Eye (tissue), 1 donor: ENCODE measurements at places on chromosomes 2 and 18.

DNA sequence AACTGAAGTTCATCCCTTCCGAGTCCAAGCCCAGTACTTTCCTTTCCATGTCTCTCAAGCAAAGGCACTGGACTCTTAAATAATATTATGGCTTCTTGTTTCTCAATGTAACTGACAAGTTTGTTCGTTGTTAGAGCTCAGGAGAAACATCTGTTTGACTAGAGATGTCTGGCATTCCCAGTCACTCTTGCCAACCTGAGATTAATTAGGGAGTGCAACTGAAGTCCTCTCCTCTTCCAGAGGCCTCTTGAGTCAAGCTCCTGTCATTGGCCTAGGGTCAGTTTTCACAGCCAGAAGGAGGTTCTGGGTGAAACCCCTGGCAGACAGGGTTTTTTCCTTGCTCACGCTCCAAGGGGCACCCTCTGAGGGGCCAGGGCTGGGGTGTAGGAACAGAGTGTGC is 196.1 kb downstream of the AGPS start:
- no peak for DNase-seq

GRCh38 chr2:130258356-130258755 is 60.1 kb upstream of the TUBA3E start:
- DNase-seq, result no peak

- no peak for DNase-seq
These were observed 27.8 kb upstream of the TNS1 start for GRCh38 chr2:218030409-218031195.

DNA sequence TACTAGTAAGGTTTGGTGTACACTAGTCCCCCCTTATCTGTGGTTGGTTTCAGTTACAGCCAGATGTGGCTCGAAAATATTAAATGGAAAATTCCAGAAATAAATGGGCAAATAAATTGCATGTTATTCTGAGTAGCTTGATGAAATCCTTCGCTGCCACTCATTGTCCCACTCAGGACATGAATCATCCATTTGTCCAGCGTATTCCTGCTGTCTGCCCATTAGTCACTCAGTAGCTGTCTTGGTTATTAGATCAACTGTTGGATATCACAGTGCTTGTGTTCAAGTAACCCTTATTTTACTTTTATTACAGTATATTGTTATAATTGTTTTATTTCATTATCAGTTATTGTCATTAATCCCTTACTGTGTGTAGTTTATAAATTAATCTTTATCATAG is 21.7 kb downstream of the ZDBF2 start:
- no peak for DNase-seq
